ENCODE measurements at places on chromosomes 12 and 14. TPM values are rescaled to one million over a fixed set of nuclear protein-coding genes. Genes with fewer than 3 reads are reported as not detected.

GRCh38 chr14:76498463-76498935 is 122.6 kb downstream of the ESRRB start:
- H3K4me3 ChIP-seq: no peak overlapping the region
- DNase-seq: no peak
- no peaks in the 10 kb centered on the region for H3K36me3 ChIP-seq
- no peak overlapping the region for H3K27ac ChIP-seq
- no peaks in the 10 kb centered on the region for H3K27me3 ChIP-seq

DNA sequence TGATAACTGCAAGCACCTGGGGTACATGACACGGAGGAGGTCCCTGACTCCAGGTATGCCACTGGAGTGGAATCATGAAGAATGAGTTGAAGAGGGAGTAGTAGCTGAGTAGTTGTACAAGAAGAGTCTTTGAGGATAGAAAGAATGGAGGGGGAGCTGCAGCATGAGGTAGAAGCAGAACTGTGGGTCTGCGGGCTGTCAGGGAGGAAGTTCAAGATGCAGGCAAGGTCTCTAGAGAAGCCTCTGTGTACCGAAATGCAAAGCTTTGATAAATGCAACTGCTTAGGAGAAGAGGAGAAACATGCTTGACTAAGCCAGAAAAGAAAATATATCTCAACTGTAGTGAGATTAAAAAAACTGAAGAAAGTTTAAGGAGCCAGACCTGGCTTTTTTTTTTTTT is 91.5 kb downstream of the CPNE8 start:
- no peak overlapping the region for H3K4me3 ChIP-seq
- H3K27me3 ChIP-seq: no peaks in the 10 kb centered on the region
- peaks cover 15% of the 10 kb centered on the region for H3K4me1 ChIP-seq
- DNase-seq: no peak

DNA sequence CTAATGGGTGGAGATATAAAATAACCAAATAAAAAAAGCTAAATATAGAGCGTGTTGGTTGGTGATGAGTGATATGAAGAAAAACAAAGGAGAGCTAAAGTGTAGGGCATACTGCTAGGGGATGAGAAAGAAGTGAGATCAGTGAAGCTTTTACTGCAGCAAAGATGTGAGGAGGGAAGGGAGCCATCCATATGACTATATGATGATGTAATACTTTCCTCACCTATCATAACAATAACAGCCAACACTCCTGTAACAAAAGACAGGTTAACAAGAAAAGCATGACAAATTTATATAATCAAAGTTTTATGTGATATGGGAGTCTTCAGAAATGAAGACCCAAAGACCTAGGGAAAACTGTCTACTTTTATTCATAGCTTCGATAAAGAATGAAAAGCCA is 57.4 kb upstream of the LRFN5 start:
- no peak overlapping the region for H3K4me3 ChIP-seq
- no peak for DNase-seq
- no peaks in the 10 kb centered on the region for H3K4me1 ChIP-seq
- H3K27me3 ChIP-seq: no peaks in the 10 kb centered on the region
- no peak overlapping the region for H3K27ac ChIP-seq
- no peaks in the 10 kb centered on the region for H3K36me3 ChIP-seq

DNA sequence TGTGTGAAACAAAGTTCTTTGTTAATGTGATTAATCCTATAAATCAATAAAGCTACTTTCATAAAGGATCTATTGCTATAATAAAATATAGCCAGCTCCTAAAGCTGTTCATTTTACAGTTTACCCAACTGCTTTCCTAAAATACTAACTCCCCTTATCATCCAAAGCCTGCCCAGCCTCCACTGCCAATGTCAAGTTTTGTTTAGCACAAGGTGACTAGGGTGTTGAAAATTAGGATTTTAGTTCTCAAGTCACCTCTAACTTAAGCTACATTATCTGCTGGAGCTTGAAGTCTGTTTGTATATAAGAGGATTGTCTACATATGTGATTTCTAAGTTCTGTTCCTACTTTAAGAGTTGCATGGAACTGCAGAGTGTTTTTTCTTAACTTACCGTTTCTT is 86.3 kb downstream of the CCER1 start:
- H3K27ac ChIP-seq: no peak overlapping the region
- DNase-seq: no peak
- H3K27me3 ChIP-seq: no peaks in the 10 kb centered on the region
- H3K4me1 ChIP-seq: no peaks in the 10 kb centered on the region
- H3K36me3 ChIP-seq: no peaks in the 10 kb centered on the region
- H3K4me3 ChIP-seq: no peak overlapping the region

GRCh38 chr12:3755898-3756297 is 3.0 kb upstream of the CRACR2A start:
- DNase-seq: no peak
- peaks cover 22% of the 10 kb centered on the region for H3K27me3 ChIP-seq
- no peaks in the 10 kb centered on the region for H3K36me3 ChIP-seq
- peaks cover 8% of the 10 kb centered on the region for H3K4me1 ChIP-seq
- no peak overlapping the region for H3K4me3 ChIP-seq
- H3K27ac ChIP-seq: no peak overlapping the region

- no peaks in the 10 kb centered on the region for H3K4me1 ChIP-seq
- DNase-seq: no peak
- no peak overlapping the region for H3K4me3 ChIP-seq
Measured at GRCh38 chr14:52995998-52996397, 45.1 kb upstream of the FERMT2 start.

RBMS2 gene
- total RNA-seq: 12.9 TPM

All from neural progenitor cell (in vitro differentiated cells).